Breast epithelium (tissue), 4 donors: ENCODE measurements at places on chromosomes 1 and 21. TPM values are rescaled to one million over a fixed set of nuclear protein-coding genes. Genes with fewer than 3 reads are reported as not detected.

DNA sequence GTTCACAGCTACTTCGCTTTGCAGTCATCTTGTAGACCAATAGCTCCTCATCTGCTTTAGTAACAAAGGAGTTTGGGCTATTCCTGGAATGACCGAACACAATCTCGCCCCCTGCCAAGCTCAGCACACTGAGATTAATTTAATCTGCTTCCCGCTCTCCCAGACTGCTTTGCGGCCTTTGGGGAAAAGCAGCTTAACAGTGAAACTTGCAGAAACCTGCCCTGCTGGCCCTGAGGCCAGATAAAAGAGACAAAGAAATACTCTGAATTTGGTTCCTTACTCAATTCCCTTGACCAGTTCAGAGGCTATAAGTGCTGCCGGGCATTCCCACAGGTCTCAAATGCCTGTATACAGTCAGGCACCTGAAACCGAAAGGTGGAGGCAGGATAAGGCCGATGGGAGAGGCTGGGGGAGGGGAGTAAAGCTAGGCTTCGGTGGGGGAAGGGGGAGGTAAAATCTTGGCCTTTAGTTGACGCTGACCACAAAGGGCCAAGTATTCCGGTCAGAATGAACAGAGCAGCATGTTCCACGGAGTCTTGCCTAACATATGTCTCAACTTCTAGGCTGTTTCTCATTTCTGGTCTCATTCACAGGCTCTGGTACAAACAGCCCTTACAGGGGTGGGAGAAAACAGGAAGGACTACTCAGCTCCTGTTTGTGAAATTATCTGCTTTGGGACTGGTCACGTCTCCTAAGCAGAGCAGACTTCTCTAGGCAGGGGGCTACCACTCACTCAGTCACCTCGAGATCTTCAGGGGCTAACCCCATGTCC lies 17.7 kb upstream of the A3GALT2 start:
- peak overlapping the region; percentile 56 for H3K4me3 ChIP-seq
- H3K4me1 ChIP-seq: peaks cover 29% of the 10 kb centered on the region
- H3K27ac ChIP-seq: peak overlapping the region; percentile 98
- peak; percentile 76 for DNase-seq
- no peaks in the 10 kb centered on the region for H3K36me3 ChIP-seq
- no peaks in the 10 kb centered on the region for H3K27me3 ChIP-seq

DNA sequence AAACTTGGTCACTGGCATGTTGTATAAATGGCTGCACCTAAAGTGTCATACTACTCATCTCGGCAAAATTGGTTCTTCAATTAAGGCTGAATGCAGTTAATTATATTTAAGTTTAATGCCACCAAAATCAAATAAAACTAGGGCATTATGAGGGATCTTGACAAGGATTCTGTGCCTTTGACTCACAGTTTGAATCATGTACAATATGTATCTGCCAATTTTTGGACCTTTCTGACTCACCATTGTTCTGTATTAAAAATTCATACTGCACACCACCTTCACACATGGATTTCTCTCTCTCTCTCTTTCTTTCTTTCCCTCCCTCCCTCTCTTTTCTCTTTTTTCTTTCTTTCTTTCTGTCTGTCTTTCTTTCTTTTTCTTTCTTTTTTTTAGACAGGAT lies 14.1 kb upstream of the STXBP3 start:
- no peaks in the 10 kb centered on the region for H3K27me3 ChIP-seq
- no peak overlapping the region for H3K4me3 ChIP-seq
- H3K27ac ChIP-seq: no peak overlapping the region
- no peaks in the 10 kb centered on the region for H3K4me1 ChIP-seq

GPR25 gene
- not detected for total RNA-seq

SLC26A9 gene
- total RNA-seq: not detected

DNA sequence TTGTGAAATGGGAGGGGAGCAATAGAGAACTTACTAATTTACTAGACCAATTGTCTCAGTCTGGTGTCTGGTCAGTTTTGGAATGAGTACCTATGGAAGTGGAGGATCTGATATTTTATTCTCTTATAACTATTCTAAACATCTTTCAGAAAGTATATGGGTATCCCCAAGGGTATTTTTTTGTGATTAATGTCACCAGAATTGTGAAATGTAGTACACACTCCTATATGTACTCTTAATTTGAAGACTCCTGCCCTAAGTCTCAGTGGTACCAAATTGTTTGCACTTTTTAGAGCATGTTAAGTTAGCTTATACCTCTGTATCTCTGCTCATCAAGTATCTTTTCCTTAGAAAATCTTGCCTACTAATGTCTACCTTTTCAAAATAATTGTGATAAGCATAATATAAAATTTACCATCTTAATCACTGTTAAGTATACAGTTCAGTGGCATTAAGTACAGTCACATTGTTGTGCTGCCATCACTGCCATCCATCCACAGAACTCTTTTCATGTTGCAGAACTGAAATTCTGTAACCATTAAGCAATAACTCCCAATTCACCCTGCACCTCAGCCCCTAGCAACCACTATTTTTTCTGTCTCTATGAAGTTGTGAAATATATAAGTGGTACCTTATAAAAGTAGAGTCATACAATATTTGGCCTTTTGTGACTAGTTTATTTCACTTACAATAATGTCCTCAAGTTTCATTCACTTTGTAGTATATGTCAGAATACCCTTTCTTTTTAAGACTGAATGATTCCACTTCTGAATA lies 40.5 kb downstream of the SLC30A7 start:
- H3K27ac ChIP-seq: no peak overlapping the region
- DNase-seq: no peak
- H3K4me1 ChIP-seq: no peaks in the 10 kb centered on the region
- no peak overlapping the region for H3K4me3 ChIP-seq
- H3K27me3 ChIP-seq: no peaks in the 10 kb centered on the region

GRCh38 chr1:81409262-81409661 lies 391.5 kb upstream of the ADGRL2 start:
- no peak overlapping the region for H3K4me3 ChIP-seq
- no peaks in the 10 kb centered on the region for H3K27me3 ChIP-seq

MR1 gene
- 23.4 TPM for total RNA-seq

DNA sequence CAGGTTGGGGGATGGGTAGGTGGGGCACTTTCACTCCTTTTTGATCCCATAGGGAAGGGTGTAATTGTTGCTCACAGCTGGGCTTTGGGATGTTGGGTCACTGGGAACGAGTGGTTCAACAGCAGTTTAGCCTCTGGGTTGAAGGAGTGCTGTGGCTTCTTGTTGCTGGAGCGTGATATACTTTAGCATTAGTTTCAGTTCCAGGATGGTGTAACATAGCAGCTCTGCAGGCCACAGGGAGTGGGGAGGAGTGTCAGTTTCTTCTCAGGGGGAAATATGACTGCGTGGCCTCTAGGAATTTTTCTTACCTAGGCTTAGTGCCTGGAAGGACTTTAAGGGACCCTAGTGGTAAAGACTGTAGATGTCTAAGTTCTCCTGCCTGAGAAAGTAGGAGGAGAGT lies 1105.3 kb upstream of the TMPRSS15 start:
- DNase-seq: no peak
- H3K27me3 ChIP-seq: no peaks in the 10 kb centered on the region
- no peak overlapping the region for H3K27ac ChIP-seq
- no peak overlapping the region for H3K4me3 ChIP-seq
- H3K36me3 ChIP-seq: no peaks in the 10 kb centered on the region

- H3K4me1 ChIP-seq: no peaks in the 10 kb centered on the region
- H3K27me3 ChIP-seq: no peaks in the 10 kb centered on the region
- no peak overlapping the region for H3K27ac ChIP-seq
- DNase-seq: no peak
These were observed 107.5 kb upstream of the DPT start for GRCh38 chr1:168836469-168836868.

DNA sequence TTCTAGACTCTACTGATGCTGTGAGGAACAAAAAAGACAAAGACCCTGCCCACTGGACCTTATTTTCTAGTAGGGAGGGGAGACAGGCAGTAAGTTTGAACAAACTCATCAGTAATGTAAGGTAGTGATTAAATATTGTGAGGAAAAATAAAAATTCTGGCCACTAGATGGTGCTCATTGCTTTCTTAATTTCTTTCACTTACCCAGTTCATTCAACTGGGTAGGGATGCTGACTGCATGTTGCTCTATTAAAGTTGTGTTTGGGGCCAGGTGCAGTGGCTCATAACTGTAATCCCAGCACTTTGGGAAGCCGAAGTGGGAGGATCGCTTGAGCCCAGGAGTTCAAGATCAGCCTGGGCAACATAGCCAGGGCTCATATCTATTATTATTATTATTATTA lies 6.3 kb upstream of the KYAT3 start:
- no peak overlapping the region for H3K27ac ChIP-seq
- no peak for DNase-seq

DNA sequence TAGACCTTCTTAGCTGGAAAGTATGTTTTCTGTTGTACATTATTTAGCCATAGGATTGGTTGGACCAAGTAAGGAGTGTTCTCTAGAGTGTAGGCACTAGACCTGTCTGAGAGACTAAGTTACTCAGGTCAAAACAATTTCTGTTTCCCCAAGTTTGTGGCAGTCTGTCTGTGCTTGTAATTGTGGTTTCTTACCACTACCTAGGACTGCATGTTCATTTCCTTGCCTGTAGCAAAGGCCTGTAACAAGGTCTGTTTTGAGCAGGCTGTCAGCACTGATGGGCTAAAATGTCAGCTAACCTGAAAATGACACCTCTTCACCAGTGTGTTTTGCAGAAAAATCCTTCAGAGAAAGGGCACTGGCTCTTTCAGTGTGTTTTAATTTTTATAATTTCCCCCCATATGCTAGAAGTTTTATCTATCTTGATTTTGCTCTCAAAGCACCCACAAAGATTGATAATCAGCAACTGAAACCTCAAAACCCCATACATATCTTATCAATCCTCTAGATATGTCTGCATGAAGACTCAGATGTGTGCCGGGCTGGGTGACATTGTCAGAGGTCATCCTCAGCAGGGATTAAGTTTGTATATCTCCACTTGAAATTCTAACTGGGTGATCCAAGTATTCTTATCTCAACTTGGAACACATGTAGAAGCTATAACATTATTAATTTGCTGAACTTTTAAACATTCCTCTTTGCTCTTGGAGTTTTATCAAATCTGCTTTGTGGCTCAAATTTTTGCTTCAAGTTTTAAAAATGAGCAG lies 50.7 kb upstream of the ST6GALNAC3 start:
- no peak overlapping the region for H3K4me3 ChIP-seq
- no peaks in the 10 kb centered on the region for H3K4me1 ChIP-seq
- H3K36me3 ChIP-seq: no peaks in the 10 kb centered on the region
- no peak for DNase-seq
- H3K27ac ChIP-seq: no peak overlapping the region

DNA sequence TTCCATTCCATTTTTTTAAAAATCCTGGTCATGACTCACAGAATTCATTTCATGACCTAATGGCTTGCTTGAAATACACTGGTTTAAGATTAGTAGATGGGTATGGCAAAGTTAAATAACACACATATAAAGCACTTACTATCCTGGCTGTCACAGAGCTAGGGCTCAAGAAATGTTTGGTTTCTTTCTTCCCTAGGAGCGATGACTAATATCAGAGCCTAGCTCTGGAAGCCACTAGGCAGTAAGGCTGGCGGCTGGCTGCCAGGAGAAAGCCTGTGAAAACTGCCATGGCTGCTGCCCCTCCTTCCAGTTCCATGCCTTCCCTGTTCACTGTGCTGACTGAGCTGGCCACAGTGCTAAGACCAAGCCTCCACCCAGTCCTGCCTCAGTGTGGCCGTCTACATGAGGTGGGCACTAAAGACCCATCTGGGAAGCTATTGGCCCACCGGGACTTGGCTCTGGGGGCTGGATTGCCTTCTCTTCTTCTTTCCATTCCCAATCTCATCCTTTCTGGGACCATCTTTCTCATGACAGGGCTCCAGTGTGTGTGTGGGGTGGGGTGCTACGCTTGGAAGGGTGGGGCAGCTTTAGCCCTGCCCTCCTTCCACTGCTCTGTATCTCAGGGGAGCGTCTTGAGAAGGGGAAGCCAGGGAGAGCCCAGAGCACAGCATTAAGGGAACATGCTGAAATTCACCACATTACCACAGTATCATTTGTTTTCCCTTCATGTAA lies 10.8 kb upstream of the ASCL5 start:
- H3K27ac ChIP-seq: peak overlapping the region; percentile 45
- no peaks in the 10 kb centered on the region for H3K4me1 ChIP-seq
- H3K36me3 ChIP-seq: no peaks in the 10 kb centered on the region
- no peak overlapping the region for H3K4me3 ChIP-seq
- no peak for DNase-seq

GRCh38 chr1:52424231-52424636 lies 19.8 kb downstream of the PRPF38A start:
- no peak overlapping the region for H3K27ac ChIP-seq
- peaks cover 4% of the 10 kb centered on the region for H3K36me3 ChIP-seq
- no peak overlapping the region for H3K4me3 ChIP-seq
- no peaks in the 10 kb centered on the region for H3K4me1 ChIP-seq
- no peak for DNase-seq
- no peaks in the 10 kb centered on the region for H3K27me3 ChIP-seq

DNA sequence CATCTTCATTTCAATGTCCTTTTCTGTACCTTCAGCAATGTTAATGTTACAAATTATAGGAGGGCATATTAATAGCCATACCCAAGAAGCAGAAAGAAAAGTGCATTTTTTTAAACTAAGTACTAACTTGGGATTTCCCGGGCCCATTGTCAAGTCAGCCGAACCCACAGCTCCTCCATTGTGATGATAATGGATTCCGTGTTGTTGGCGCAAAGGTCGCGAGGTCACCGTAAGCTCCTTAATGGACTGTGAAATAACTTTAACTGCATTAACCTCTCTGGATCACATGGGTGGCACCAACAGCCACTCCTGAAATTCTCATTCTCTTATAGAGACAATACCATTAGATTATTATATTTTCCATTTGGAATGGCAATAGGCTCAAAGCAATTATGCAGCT lies 250.6 kb upstream of the RRP15 start:
- H3K36me3 ChIP-seq: no peaks in the 10 kb centered on the region
- H3K27ac ChIP-seq: no peak overlapping the region
- no peak overlapping the region for H3K4me3 ChIP-seq
- no peaks in the 10 kb centered on the region for H3K27me3 ChIP-seq
- no peak for DNase-seq
- no peaks in the 10 kb centered on the region for H3K4me1 ChIP-seq

- H3K4me1 ChIP-seq: no peaks in the 10 kb centered on the region
- no peaks in the 10 kb centered on the region for H3K27me3 ChIP-seq
- DNase-seq: no peak
These were observed 15.7 kb downstream of the ATPAF1 start for GRCh38 chr1:46652321-46653100.
